Epithelial cell of prostate (primary cell): ENCODE measurements at places on chromosomes 11 and 22.

- DNase-seq = no peak
These were observed 2.0 kb downstream of the SCARF2 start for GRCh38 chr22:20435436-20436306.

DNA sequence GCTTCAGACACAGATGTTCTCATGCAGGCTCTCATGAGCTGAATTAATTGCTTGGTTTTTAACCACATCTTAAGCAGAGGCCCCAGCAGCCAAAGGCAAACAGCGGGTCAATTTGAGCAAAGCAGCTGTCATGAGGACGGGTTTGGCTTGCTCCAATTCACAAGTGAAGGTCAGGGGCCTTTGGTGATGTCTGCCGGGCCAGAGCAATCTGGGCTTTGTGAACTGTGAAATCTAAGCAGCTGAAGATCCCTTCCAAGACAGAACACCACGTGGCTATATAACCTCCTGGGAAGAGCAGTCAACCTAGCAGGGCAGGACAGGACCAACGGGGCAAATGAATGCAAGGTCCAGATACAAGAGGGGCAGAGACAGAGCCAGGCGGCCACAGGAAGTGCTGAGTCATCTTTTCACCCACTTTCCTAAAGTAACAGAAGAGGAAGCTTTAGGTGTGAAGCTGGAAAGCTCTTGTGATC lies 187.3 kb upstream of the B3GAT1 start:
- DNase-seq = no peak

GRCh38 chr11:24496386-24496735 lies 492 bp upstream of the LUZP2 start:
- no peak for DNase-seq

- DNase-seq = no peak
These were observed 145.5 kb upstream of the RASSF10 start for GRCh38 chr11:12863605-12864121.

DNA sequence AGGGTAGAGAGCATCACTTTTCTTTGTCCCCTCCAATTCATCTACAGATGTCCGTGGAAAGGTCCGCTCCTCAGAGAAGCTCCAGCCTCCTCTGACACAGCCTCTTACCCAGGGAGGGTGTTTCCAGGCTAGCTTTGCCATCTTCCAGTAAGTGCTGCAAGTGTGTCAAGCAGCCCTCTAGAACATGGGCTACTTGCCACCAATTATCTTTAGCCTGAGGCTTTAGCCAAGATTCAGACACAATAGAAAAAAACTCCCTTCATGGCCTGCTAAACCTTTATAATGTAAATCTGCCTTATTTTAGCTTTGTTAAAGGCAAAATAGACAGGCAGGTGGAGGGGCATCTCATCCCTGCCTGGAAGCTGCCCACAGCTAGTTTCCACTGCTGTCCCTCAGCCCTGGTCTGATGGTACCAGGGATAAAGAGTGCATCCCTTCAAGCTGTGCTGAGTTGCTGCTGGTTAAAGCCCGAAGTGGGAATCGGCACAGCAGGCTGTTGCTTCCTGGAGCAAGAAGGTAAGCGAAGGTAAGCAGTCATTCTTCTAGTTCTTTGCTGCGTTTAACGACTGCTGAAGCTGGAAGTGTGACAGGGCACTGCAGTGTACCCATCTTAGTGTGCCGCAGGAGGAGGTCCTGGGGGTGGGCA lies 190.1 kb upstream of the E2F8 start:
- no peak for DNase-seq

DNA sequence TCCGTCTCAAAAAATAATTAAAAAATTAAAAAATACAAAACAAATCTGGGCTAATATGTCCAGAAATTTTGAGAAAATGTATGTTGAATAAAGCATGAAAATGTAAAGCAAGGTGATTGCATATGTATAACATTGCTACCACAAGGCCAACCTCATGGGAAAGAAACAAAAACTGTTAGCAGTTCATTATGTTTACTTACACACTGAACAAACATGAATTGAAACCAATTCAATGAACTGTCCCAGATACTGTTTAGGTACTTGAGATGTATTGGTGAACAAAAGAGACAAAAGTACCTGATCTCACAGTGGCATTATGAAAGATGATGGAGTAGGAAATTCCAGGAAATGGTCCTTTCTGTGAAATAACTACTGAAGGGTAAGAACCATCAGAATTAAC lies 43.8 kb upstream of the IGLL5 start:
- DNase-seq = no peak

GRCh38 chr11:56783448-56784041 lies 35.0 kb upstream of the OR9G4 start:
- peak; percentile 14 for DNase-seq

DNA sequence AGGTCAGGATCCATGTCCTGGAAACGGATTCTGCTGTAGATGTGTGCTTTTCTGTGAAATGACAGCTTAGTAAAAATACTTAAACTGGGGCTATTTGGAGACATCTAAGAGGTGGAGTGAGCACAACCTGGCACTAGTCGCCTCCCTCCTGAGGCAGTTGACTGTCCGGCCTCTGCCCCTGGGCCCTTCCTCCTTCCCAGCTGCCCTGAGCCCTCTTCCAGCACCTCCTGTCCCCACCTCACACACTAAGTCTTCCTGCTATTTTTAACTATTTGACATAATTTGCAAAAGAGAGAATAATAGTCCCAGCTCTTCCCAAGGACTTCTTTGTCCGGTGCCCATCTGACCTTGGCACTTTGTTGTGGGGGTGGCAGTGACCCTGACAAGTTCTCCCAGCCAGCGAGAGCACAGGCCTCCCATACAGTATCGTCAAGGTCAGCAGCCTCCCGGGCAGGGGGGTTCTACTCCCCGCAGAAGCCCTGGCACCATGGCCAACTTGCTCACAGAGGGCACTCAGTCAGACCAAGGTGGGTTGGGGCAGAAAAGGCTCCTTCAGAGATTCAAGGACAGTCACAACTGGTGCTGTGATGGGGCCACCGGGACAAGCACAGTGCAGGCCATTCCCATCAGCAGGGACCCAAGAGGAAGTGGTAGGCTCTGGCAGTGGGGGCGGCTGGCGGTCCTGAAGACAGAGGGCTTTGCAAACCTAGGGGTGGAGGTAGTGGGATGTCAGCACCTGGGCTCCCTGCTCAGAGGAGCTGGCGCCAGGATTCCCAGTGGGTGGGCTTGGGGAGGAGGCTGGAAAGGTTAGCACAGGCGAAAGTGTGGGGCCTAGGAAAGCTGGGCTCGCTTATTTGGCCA lies 5.5 kb upstream of the NEAT1 start:
- DNase-seq = no peak

GRCh38 chr11:78094250-78094649 lies 14.6 kb upstream of the NDUFC2 start:
- DNase-seq = no peak

- no peak for DNase-seq
These were observed 2.4 kb downstream of the FADS2 start for GRCh38 chr11:61830237-61831105.

GRCh38 chr11:93267383-93267782 lies 63.2 kb upstream of the DEUP1 start:
- DNase-seq = no peak

- DNase-seq = peak; percentile 6
These were observed 54.4 kb downstream of the ARL14EP start for GRCh38 chr11:30377347-30377746.

DNA sequence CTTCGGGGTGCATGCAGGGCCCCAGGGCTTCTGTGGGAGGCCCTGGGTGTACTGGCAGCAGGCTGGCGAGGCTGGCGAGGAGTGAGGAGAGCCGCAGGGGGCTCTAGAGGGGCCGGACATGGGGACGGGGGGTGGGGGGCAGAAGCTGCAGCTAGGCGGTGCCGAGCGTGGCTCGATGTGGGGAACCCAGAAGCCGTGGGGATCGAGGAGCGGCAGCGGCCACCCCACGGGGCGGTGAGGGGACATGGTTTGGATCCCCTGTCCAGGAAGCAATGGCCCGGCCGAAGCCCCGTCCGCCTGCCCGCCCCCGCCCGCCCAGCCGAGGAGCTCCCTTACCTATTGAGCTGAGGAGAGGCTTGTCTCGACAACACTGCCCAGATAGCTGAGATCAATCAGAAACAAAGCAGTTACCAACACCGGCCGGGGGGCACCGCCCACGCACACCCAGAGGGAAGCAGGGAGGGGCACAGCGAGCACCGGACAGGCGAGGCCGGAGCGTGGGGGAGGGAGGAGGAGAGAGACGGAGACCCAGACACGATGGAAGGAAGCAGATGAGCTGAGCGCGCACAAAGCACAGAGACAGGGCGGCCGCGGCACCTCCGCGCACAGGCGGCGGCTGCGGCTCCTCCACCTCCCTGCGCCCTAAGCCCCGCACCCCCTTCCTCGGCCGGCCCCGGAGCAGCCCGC lies 38.7 kb downstream of the IGSF9B start:
- no peak for DNase-seq

DNA sequence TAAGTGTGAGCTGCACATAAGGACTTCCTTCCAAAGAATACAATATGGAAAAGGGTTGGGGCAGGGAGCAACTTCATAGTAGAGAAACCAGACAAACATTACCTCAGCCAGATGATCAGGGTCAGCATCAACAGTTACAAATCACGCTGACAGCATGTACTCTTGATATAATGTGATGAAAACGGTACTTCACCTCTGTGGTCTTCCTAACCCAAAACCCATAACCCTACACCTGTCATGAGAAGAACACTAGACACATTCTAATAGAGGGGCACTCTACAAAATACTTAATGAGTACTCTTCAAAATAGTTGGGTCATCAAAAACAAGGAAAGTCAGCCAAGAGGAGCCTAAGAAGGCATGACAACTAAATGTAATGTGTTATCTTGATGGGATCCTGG lies 43.9 kb downstream of the RRAS2 start:
- no peak for DNase-seq

DNA sequence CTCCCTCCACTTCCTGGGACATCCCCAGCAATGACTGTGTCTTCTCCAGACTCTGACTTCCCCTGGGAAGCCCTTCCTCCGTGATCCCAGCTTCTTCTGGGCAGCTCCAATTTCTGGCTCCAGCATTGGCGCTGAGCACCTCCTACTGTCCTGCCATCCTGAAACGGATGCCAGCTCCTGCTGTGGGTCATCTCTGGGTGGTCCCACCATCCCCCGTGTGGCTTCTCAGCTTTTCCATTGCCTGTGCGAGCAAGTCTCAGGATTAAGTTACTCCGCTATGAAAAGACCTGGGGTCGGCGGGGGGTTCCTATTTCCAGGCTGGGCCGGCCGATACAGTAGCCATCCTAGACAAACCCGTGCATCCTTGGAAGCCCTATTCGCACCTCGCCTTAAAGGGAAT lies 55.4 kb upstream of the FADD start:
- no peak for DNase-seq
